Dermis blood vessel endothelial cell (primary cell): ENCODE measurements at places on chromosomes 4 and X.

- no peak for DNase-seq
These were observed 307.4 kb downstream of the DCHS2 start for GRCh38 chr4:154184238-154184637.

- no peak for DNase-seq
These were observed 250.0 kb upstream of the NDST3 start for GRCh38 chr4:117784266-117784665.

GRCh38 chr4:145097821-145098674 lies at the start of the genes ABCE1 and ANAPC10:
ABCE1 (plus strand) TSS chr4:145098311; CDS start chr4:145104413, 6,102 bp downstream.
ANAPC10 (minus strand) TSS chr4:145098196; CDS start chr4:145096099, 2,097 bp downstream.
- peak; percentile 100 for DNase-seq

GRCh38 chr4:100360211-100360610 lies 157.6 kb downstream of the EMCN start:
- no peak for DNase-seq

DNA sequence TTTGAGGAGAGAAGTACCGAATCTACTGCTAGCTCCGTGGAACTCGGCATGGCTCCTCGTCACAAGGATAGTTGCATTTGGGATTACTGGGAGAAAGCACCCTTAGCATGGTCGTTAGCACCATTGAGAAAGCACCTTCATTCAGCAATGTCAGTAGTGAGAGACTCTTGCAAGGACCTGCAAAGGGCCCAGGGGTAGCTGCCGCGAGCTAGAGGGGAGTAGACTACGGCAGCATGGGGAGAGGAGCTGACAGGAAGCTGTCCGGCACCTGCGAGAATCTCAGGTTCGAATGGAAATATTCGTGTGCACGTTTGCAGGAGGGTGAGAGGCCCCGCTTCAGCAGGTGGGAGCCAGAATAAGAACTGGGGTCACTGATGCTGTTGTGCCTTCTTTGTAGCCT lies 20.2 kb downstream of the TLR10 start:
- DNase-seq: no peak

DNA sequence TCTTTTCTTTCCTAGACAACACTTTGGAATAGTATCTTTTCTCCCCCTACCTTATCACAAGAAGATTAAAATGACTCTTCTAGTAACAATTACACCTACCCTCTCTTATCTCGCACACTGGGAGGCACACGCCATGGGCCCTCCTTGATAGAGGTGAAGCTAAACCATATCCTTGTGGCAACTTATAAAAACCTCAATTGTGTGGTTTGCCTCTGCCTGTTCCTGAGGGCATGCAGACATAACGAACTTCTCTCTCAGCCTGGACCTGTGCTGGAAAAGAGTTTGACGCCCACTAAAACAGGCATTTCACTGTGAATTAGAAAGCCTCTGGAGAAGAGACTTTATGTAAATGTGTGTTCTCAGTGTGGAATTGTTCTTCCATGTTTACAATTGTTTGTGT lies 141.2 kb downstream of the NDST3 start:
- DNase-seq: no peak

GRCh38 chrX:22686138-22686541 lies 313.6 kb upstream of the DDX53 start:
- peak; percentile 97 for DNase-seq

DNA sequence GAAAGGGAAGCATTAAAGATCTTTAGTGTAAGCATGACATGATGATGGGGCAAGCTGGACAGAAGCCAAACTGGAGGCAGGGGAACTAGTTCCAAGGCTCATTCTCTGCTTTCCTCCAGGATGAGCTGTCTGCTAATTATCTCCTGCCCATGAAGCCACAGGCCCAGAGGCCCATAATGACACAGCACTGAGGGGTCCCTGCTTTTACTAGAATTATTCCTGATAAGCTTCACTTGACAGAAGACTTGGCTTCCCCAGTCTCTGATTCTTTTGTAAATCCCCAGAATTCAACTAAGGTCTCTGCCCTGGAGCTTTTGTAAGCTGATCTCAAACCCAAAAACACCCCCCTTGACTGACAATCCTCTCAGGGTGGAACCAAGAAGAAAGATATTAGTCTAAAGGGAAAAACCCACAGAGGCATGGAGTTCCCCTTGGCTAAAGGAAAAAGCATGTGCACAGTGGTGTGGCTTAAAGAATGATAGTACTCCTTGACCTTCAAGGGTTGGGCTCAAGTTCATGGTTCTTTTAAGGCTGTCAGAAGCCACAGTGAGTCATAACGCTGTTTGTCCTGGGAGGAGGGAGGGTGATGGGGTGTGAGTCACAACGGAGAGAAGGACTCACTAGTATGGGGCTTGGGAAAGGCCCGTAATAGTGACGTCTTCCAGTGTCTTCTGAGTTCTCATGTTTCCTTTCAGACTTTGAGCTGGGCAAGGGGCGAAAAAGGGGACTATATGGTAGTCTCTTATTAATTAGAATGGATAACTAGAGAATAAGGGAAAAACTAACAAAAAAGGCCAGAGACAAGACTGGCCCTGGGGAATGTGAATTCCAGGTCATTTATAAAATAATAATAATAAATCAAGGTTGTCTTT lies 146.0 kb upstream of the CPEB2 start:
- no peak for DNase-seq
